ENCODE measurements at places on chromosomes 1 and 21. TPM values are rescaled to one million over a fixed set of nuclear protein-coding genes. Genes with fewer than 3 reads are reported as not detected.

Gene INAVA
- total RNA-seq = not detected

- DNase-seq = no peak
These were observed 2.3 kb upstream of the VWA1 start for GRCh38 chr1:1432951-1433803.

DNA sequence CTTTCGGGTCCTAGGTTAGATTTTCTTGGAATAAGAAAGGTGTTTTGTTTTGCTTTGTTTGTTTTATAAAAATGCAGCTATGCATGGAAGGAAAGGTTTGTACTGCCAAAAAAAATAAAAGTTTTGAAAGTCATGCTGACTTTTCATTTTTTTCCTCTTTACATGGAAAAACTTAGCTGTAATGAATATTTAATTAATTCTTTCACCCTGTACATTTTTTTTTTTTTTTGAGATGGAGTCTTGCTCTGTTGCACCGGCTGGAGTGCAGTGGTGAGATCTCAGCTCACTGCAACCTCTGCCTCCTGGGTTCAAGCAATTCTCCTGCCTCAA is 48.7 kb downstream of the NENF start:
- no peak for DNase-seq

DNA sequence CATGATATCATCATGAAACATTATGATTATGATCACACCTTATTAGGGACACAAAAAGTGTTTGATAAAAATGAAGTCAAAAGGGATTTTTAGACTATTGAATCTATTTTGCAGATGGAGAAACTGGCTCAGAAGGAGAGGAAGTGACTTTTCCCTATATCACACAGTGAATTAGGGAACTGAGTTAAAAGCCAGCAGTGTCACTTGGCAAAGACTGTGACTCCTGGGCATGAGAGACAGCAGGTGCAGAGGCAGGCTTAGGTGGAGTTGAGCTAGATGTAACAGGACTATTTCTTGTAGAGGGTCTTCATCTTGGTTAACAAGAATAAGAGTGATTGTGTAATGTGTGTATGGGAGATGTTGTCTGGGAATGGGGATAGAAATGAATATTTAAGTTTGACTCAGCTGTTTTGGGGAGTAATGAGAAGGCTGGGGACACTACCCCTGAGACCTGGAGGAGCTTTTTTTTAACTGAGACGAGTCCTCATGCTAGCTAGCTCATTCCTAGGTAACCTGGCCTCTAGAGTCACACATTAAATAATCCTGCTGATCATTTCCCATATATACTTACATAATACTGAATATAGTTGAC is 1.0 kb upstream of the CD84 start:
- DNase-seq = no peak

DNA sequence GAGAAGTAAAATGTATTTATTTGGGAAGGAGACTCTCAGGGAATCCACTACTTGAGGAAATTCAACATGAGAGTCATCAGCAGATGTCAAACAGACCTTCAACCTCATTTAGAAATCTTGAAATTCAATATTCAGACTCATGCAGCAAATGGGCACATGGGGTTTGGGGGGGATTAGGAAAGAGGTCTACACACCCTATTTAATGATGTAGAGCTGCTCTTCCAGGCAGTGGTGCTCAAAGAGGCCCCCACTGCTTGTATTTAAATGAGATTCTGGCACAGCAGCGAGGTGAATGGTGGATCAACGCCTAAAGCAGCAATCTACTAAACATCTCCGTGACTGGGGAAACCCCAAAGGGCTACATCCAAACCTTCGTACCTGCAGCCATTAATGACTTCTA is 213.2 kb upstream of the C8B start:
- no peak for DNase-seq

GRCh38 chr1:201751872-201752271 is 77.1 kb upstream of the IPO9 start:
- DNase-seq = peak; percentile 40

Data from GM23248 (cell line).